ENCODE measurements at places on chromosomes 5 and 9.

- no peak for DNase-seq
Measured at GRCh38 chr5:126274763-126275125, 148.5 kb upstream of the GRAMD2B start.

GRCh38 chr5:126133424-126133823 is 289.8 kb upstream of the GRAMD2B start:
- DNase-seq = no peak

DNA sequence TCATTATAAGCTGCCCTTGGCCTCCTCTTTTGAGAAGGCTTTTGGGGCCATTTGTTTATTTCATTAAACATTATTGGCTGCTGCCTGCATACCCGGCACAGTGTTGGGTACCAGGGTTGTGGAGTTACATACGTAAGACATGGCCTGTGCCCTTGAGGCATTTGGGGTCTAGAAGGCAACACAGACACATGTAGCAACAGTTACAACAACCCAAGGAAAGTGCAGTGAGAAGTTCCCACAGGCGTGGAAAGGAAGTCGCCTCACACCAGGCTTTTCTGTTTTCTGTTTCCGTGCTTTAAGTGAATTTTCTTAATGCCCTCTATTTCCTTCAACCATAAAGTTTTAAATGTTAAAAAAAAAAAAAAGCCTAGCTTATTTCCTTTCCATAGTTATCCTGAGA is 47.4 kb downstream of the GALNT10 start:
- DNase-seq = no peak

DNA sequence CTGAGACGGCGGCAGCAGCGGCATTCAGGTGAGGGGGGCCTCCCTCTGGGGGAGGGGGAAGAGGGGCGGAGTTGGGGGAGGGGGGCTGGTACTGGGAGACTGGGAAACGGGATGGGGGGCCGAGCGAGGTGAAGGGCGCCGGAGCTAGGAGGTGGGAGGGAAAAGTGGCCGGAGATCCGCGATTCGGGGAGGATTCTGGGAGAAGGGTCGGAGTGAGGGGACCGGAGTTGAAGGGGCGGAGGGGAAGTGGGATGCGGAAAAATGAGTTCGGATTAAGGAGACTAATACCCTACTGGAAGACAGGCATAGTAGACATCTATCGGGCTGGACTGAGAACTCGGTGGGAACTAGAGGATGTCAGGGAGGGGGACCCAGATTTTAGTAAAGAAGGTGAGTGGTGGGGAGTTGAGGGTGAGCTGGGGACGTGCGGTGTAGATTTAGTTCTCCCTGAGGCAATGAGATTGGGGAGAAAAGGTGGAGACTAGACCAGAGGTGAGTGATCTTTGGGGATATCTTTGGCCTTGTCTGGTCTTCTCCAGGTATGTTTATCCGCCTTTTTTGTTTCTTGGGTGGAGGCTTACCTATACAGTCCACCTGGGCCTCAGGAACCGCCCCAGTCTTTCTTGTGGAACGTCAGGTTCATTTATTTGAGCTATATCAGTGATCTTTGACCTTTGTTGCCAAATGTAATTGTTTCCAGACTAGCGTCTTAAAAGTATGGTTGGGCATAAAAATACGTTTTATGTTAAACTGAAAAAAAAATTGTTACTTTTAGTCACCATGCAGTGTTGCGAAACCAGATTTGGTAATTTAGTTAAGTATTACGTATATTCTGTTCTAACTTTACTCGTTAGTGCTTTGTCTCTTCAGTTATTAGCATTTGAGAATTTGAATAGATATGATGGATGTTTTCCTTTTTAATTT is 632 bp downstream of the UBAP1 start:
- no peak for DNase-seq

GRCh38 chr5:137084016-137084415 is 415.1 kb downstream of the SPOCK1 start:
- DNase-seq = no peak

GRCh38 chr5:89706731-89707130 is 702.8 kb downstream of the CETN3 start:
- no peak for DNase-seq

- no peak for DNase-seq
Measured at GRCh38 chr5:136998854-136999357, 500.2 kb downstream of the SPOCK1 start.

- no peak for DNase-seq
Measured at GRCh38 chr5:62690421-62690820, 111.8 kb downstream of the LRRC70 start.

GRCh38 chr9:124471761-124472160 is 21.5 kb downstream of the ADGRD2 start:
- DNase-seq = no peak

DNA sequence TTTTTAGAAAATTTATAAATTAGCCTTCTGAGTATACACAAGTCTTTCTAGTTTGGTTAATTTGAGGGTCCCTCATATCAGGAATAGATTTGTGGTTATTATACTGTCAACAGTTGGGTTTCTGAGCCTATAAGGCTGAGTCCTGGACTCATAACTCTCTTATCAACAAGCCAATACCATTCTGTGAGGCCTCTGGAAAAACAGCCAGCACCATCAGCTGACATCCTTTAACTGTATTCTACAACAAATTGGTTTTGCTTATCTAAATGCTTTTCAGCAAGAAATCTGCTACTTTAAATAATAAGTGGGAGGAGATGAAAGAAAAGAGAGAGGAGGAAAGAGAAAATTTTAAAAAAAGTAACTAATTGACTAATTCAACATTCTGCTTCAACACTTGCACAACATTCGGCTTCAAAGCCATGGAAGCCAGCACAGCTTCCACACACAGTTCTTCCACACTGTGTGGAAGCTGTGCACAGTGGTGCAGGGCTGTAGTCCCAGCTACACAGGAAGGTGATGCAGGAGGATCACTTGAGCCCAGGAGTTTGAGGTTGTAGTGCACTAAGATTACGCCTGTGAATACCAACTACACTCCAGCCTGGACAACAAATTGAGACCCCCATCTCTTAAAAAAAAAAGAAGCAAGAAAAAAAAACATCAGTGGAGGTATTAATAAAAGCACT is 84.5 kb downstream of the UBAP2 start:
- no peak for DNase-seq
